Stimulated activated CD8-positive, alpha-beta memory T cell treated with anti-CD3 and anti-CD28 coated beads, Interleukin-7, amount 100 ng/mL, for 48 hours (primary cell): ENCODE measurements at places on chromosomes 2 and 18.

DNA sequence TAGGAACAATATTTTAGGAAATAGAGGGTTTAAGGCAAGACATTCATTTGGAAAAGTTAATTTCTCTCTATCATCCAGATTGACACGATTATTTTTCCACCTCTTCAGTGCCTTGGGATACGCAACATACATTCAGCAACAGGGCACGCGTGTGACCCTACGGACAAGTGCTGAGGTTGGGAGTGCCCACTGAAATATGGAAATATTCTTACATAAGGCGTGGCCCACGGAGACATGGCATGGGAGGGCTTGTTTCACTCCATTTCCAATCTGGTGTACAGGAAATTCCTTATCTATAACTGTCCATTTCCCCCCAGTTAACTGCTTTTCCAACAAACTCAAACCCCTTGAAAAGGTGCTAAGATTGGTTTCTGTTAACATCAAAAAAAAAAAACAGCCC, 20.9 kb upstream of the KIDINS220 start:
- DNase-seq = no peak

DNA sequence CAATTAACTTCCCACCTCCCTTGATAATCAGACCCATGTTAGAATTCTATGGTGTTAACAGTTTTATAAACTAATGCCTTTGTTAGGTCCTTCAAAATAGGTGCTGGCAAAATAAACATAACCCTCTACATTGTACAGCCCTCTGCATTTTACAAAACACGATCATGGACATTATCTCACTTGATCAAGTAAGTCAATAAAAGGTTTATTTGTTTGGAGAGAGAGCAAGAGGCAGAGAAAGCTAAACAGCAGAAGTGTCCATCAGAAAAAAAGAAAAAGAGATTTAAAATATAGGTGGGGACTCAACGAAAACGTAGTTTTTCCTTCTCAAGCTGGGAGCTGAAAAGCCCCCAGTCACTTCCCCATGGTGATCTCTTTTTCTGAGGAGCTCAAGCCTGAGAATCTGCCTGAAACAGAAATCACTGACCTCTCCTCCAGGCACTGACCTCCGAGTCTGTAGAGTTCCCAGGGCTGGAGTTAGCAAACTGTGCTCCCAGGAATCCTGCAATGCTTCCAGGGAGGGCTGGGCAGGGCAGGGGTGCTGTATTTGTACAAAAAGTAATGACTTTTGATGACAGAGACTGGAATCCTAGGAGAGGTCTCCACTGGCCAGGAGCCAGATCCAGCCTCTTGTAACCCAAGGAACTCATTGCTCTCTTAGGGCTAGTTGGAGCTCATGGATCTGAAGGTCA, 137.8 kb upstream of the KLHL29 start:
- no peak for DNase-seq

DNA sequence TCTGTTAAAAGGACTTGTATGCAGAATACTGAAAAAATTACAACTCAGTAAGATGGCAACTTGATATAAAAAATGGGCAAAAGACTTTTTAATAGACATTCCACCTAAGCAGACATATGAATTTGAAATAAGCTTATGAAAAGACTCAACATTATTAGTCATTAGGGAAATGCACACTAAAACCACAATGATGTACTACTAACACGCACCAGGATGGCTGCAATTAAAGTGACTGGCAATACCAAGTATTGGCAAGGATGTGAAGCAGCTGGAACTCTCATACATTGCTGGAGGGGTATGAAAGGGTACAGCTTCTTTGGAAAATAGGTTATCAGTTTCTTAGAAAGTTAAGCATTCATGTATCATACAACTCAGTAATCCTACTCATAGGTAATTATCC, 3.2 kb upstream of the ENOSF1 start:
- DNase-seq = no peak

DNA sequence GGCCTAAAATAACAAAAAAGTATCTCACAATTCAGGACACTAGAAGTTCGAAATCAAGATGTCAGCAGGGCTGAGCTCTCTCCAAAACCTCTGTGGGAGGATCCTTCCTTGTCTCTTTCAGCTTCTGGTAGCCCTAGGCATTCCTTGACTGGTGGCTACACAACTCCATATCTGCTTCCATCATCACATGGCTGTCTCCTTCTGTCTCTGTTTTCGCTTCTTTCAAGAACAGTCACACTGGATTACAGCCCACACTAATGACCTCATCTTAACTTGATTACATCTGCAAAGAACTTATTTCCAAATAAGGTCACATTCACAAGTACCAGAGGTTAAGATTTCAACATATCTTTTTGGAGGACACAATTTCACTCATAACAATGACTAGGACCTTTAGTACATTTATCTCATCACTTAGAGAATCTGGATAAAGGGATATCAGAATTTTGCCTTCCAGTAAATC, 275.2 kb downstream of the IRS1 start:
- no peak for DNase-seq

- DNase-seq = no peak
Observed at GRCh38 chr2:61710711-61711110, 143.1 kb downstream of the FAM161A start.

GRCh38 chr18:49250816-49251388, 209.5 kb downstream of the DYM start:
- DNase-seq = no peak

GRCh38 chr2:64139956-64140355, 4.3 kb downstream of the PELI1 start:
- DNase-seq = no peak

GRCh38 chr18:78407466-78407844, 572.2 kb upstream of the SALL3 start:
- no peak for DNase-seq

GRCh38 chr2:82875858-82876257, 1583.2 kb downstream of the SUCLG1 start:
- DNase-seq = no peak

- DNase-seq = no peak
Observed at GRCh38 chr2:64839844-64840243, 149.4 kb upstream of the SLC1A4 start.

DNA sequence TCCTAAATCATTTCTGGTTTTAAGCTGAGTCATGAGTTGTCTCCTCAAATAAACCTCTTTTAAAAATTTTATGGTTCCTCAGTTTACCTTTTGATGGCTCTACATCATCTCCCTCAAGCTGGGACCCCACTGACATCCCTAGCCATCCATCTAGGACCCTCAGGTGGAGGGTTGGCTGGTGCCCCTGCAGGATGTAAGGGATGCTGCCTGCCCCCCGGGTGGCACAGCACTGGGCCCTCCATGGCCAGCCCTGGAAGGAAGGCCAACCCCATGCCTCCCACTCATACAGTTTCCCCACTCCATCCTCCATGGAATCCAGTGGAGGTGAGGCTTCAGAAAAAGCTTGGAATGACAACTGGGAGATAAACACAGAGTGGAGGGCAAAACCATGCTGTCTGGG, 17.2 kb upstream of the GPC1 start:
- DNase-seq = no peak

DNA sequence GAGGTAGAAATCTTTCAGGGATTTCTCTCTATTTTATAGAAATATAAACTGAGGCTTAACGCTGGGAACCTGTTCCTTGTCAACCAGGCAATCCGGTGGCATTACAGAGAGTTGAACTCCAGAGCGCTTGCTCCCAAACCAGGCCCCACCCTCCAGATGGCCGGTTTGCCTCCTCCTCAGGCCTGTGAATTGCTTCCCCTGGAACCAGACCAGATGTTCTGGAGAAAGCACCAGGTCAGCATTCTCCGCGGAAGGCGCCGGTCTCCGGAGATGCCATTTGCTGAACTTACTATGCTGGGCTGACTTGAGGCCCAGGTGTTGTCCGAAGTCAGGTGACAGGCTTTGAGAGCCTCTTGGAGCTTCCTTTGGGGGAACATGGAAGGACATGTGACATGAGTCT, 17.2 kb downstream of the TNP1 start:
- DNase-seq = no peak

DNA sequence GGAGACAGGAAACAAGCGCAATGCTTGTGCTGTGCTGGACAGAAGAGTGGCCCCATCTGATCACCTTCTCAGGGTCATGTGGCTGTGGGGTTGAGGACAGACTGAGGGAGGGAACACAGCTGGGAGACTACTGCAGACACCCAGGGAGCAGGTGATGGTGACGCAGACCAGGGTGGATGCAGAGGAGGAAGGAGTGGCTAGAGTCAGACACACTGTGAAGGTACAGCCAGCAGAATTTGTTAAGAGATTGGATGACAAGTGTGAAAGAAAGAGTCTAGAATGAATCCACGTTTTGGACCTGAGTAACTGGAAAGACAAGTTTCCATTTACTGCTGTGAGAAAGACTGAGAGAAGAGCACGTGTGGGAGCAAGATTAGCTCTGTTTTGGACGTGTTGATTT, 15.9 kb upstream of the POMC start:
- no peak for DNase-seq

DNA sequence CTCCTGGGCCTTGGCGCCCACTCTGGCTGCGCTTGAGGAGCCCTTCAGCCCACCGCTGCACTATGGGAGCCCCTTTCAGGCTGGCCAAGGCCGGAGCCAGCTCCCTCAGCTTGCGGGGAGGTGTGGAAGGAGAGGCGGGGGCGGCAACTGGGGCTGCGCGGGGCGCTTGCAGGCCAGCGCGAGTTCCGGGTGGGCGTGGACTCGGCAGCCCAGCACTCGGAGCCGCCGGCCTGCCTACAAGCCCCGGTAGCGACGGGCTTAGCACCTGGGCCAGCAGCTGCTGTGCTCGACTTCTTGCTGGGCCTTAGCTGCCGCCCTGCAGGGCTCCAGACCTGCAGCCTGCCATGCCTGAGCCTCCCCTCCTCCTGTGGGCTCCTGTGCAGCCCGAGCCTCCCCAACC, 141.5 kb upstream of the SLC39A10 start:
- DNase-seq = no peak

GRCh38 chr18:27843783-27844777, 332.9 kb downstream of the CDH2 start:
- no peak for DNase-seq

DNA sequence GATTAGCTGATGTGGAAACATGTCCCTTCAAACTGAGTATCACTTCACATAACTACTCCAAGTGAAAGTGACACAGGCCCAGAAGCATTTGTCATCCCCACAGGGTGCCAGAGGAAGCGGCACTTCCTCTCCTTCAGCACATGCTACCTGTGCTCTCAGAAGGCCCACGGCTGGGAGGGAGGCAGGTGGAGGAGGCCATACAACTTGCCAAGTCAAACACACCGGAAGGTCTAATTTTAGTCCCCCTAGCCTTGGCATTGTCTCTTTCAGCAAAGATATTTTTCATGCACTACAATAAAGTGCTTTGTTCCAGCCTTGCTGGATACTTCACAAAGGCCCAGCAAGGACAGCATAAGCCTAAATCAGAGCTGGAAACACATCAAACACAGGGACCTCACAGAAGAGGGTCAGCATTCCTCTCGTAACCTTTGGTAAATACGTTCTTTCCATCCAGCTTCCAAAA, 38.0 kb downstream of the VSNL1 start:
- no peak for DNase-seq
